Stimulated activated CD4-positive, alpha-beta T cell treated with anti-CD3 and anti-CD28 coated beads, Interleukin-4, amount 100 ng/mL, for 24 hours (primary cell): ENCODE measurements at places on chromosomes 5 and 9.

DNA sequence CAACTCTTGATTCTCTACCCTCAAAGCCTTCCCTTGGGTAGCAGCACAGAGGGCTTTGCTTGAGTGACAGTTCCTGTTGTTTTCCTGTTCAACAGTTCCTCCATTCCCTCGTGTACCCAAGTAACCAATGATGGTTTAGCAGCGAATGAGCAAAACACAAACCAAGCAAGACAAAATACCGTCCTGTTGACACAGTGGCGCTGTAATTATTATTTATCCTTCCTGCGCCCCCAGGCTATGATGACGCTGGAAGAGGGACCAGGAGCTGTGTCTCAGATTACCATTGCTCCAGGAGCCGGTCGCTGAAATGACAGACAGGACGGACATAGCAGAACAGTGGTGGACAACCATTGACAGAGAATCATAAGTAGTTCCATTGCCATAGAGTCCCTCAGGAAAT, 154.8 kb downstream of the GADD45G start:
- no peak for DNase-seq

DNA sequence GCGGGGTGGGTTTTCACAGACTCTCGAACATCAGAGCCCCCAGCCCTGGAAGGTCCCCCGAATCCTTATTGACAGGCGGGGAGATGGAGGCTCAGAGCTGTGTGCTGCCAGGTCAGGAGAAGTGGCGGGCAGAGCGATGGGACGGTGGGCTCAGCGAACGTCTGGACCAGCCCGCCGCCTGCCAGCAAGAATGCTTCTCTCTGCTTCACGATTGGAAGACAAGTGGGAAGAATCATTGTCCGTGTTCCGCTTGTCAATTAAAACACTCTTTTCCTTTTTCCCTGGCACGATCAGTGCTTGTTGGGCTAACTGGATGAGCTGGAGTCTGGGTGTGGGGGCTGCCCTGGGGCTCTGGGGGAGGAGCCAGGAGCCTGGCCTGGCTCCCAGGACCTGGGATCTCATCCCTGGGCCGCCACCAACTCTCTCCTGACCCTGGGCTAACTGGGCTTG, 1.6 kb downstream of the COL5A1 start:
- no peak for DNase-seq

DNA sequence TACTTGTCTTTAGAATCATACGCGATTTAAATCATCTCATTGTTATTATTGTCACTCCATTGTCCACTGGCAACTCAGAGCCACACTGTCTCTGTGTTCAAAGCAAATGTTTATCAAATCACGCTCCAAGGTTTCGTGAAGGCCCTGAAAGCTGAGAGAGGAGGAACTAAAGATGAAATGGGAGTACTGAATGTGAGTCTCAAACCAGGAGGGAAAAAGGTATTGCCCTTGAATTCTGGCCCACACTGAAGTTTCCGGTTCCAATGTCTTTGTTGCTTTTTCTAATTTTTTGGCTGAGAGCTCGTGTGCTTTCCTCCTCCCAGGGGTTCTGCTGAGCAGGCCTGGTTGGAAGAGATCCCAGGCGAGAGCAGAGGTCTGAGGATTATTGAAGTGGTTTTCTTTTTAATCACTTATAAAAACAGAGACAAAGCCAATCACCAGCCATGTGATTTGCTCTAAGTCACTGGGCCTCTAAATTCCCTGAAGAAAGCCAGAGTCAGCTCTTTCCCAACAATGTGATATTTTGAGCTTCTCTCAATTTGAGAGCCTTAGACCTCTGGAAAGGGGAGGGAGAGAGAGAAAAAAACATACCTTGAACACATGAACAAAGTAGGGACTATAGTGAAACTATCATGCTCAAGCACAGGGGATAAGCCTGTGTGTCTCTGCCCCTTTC, 420.8 kb upstream of the GRAMD2B start:
- no peak for DNase-seq

DNA sequence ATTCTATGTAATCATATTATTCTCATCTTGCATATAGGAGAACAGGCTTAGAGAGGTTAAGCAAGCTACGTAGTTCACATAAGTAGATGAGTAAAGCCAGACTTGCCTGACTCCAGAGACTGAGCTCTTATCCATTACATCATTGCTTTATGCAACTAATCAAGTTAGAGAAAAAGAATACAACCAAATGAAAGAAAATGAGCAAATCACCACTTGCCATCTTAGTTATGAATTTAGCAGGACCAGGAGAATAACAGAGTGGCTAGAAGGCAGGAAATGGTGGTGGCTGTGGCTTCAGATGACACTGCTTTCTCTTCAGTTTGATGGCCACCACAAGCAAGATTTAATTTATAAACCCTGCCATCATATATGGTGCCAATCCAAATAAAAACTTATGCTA, 26.6 kb downstream of the POC5 start:
- DNase-seq, result no peak

GRCh38 chr9:122246666-122247065, 17.9 kb upstream of the LHX6 start:
- no peak for DNase-seq

DNA sequence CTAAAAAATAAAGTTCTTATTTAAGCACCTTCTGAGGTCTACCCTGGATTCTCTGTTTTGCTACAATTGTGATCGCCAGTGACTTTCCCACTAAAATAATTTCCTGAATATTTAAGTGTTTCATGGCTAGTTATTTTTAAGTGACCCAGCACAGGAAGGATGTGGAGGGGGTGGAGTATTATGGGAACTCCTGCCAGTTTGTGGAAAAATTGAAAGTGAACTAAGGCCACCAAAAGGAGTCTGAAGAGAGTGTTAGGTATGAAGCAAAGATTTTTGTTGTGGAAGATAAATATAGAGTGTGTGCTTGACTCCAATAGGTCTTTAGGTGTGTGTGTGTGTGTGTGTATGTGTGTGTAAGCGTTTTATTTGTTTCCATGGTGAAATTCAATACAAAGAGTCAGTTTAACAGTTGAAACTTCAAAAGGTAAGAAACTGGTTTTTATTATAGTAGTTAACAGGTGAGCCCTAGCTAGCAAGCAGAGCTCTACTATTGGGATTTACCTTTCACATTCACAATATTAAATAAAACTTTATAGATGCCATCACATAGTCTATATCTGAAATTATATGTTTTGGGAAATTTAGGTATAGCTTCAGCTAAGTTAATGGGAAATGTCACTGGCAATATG, 25.6 kb downstream of the RASGRF2 start:
- no peak for DNase-seq

- DNase-seq, result no peak
Observed at GRCh38 chr5:140672455-140673186, 755 bp downstream of the DND1 start.

DNA sequence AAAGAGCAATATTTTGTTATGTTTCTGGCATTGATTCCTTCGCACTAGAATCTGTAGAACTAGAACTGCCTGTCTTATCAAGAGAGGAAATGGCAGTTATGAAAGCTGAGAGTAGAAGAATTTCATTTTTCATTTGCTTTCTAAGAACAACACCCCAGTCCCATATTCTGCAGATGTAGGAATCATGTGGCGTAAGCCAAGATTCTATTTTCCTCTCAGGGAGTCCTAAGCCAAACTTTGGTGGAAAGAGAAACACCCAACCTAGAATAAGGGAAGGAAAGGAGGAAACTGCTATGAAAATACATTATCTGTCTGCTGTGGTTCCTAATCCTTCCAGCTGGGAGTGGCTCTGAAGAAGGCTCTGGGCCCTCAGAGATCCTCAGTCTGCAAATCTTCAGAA, 1176.9 kb upstream of the C9orf72 start:
- DNase-seq, result no peak

- DNase-seq, result no peak
Observed at GRCh38 chr5:58069016-58069705, 390.7 kb downstream of the PLK2 start.

DNA sequence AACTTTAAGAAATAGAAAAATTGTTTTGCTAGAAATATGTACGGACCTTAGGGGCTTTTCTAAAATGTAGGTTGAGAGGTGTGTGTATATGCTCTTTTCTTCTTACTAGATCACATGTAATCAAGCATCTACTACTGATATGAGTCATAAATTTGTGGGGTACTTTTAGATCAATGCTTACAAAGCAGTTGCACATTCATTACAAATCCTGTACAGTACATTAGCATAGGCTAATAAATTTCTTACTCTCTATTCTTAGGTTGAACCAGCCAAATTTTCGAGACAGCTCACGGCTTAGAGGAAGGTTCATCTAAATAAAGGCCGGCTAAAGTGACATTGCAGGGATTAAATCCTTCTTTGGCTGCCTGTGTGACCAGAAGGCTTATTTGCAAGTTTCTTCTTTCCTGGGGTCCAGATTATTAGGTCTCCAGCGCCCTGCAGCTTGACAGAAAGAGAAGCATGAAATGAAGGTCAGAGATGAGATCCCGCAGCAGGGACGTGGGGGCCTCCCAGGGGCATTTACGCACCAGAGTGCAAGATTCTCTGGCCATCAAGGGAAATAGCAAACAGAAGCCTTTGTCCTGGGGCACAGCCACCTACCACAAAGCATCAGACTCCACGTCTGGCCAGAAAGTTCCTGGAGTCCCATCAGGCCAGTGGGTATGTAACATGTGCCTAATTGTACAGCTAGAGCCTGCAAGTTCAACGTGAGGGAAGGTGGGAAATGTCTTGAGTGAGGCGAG, 53.0 kb downstream of the NIM1K start:
- DNase-seq, result no peak

DNA sequence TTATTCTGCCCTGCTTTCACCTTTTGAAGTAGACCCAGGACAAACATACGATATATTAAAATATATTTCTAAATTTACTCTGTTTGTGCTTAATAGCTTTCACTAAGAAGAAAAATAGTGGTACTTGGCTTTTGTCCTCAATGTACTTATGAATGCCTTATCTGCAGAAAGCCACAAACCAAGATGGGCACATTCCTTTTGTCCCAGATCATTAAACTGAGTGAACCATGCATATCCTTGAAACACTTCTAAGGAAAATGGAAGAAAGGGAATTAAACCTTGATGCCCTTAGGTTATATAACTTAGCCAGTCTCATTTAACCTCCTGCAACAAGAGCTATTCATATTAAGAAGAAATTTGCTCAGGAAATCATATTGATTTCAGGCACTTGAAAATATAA, 553.8 kb upstream of the CDH9 start:
- DNase-seq, result no peak

- no peak for DNase-seq
Observed at GRCh38 chr5:133041910-133042309, 9.9 kb upstream of the HSPA4 start.
